ENCODE measurements at places on chromosomes 7 and 10.

DNA sequence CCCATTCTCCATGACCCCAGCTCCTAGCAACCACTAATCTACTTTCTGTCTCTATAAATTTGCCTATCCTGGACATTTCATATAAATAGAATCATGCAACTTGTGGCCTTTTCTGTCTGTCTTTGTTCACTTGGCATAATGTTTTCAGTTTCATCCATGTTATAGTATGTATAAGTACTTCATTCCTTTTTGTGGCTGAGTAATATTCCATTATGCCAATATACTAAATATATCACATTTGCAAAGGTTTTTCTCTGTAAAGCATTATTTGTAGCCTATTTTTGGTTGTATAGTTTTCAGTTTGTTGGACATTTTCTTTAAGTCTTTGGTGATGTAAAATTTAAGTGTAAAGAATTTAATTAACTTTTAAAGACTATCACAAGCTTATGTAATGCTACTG lies 2.2 kb downstream of the PTPRZ1 start:
- no peak for DNase-seq

DNA sequence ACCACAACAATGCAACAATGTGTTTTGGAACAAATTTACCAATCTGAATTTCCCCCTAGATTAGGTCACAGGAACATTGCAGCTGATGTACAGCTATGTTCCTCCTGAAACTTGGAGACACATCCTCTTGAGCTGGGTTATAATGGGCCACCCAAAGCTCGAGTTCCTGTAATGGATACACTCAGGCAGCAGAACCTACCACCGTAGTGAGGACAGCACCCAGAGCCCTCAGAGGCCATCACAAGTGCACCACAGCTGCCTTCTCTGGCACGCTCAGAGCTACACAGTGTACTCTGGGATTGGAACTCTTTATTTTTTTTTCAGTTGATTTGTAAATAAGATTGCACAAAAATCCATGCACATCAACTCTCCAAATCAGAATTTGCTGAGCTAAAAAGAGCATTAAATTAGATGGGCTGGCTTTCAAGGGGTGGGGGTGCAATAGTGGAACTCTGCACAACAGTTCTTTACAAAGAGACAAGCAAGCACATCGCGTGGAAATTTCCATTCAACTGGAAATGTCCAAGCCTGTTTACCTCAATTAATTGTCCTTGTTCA lies 56.7 kb downstream of the EGFR start:
- DNase-seq: no peak

- peak; percentile 68 for DNase-seq
These were observed 3.9 kb upstream of the MIOS start for GRCh38 chr7:7562736-7563135.

- no peak for DNase-seq
These were observed 168.4 kb downstream of the RELN start for GRCh38 chr7:103821092-103821491.

DNA sequence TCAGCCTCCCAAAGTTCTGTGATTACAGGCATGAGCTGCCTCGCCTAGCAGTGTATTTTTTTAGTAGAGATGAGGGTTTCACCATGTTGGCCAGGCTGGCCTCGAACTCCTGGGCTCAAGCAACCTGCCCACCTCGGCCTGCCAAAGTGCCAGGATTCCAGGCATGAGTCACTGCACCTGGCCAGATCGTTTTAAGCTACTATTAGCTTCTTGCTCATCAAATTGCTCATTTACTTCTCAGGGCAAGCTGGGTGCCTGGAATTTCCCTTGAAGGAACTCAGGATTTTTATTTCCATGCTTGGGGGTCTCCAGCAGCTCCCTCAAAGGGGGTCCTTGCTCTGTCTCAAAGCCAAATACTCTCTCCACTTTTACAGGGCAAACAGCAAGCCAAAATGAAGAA lies 798.0 kb upstream of the AUTS2 start:
- DNase-seq: peak; percentile 23

GRCh38 chr10:60433684-60434083 lies 44.0 kb upstream of the ANK3 start:
- peak; percentile 93 for DNase-seq

DNA sequence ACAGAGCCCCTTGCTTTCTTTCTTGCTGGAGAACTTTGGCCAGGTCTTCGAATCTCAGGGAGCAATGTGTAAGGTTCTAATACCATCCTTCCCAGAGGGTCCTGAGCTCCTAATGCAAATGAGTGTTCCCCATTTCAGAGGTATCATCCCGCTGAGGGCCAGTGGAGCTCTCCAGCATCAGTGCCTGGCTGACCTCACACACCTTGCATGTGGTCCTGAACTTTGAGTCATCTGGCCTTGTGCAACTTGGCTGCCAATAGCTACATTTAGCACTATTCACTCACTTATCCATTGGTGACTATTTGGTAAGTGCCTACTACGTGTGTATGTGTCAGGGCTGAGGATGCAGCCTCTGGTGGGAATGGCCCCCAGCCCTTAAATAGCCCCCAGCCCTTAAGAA lies 48.4 kb upstream of the HABP2 start:
- DNase-seq: no peak

DNA sequence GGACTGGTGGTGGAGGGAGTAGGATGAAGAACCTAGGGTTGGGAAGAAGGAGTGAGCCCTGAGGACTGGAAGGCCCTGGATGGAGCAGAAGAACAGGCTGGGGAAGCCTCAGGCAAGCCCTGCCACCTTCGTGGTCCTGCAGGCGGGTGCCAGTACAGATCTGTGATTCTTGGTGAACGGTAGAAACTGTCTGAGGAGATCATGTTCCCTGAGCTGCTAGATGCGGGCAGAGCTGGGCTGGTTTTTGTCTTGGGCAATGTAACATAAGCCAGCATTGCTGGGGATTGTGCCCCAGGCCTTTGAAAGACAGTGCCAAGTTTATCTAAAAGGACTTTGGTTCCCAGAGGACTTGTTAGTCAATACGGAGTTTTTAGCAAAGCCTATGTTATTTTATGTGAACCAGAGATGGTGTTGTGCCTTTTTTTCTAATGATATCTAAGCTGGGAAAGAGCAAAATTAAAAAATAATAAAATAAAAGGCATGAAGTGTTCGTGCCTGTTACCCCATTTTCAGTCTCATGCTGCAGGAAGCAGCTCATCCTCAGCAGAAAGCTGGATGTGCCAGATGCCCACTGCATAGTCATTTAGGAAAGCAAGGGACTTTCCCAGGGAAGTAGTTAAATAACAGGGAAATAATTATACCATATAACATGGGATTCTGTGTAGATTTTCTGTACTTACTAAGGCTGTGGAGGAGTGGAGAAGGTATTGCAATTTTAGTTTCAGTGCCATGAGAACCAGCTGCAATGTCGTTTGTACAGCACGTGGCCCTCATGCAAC lies 24.4 kb upstream of the FIGNL1 start:
- no peak for DNase-seq

DNA sequence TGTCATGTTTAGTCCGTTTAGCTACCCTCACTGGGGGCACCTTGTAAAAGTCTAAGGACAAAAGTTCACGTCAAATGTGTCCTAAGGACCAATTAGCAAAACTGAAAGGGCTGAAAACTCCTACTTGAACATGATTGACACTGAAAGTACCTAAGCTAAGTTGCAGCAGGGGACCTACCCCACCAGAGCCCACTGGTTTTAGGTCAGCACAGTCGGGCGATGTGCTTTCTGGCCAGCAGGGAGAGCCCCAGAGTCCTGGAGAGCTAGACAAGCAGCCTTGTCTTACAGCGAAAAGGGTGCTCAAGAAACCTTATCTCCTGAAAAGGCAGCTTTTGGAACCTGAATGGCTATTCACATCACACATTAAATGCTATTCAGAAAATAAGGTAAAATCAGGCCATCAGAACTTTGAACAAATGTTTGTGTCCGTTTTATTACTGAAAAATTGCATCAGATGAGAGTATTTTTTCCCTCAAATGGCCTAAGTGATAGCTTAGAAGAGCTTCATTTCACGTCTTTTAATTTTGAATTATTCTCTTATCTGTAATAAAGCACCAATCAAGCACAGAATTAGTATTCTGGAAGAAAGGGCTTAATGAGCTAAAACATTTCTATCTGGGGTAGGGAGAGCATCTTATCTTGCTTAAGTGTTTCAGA lies 52.2 kb upstream of the MKI67 start:
- DNase-seq: no peak

DNA sequence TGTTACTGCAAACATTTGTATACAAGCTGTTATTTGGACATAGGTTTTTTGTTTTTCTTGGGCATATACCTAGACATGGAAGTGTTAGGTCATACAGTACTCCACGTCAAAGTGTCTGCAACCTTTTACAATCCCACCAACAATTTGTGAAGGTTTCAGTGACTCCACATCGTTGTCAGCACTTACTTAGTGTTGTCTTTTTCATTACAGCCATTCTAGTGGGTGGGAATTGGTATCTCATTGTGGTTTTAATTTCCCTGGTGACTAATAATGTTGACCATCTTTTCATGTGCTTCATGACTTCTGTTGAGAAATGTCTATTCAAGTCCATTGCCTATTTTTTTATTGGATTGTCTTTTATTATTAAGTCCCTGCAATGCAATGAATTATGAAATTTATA lies 95.0 kb downstream of the UBE3C start:
- DNase-seq: peak; percentile 43

DNA sequence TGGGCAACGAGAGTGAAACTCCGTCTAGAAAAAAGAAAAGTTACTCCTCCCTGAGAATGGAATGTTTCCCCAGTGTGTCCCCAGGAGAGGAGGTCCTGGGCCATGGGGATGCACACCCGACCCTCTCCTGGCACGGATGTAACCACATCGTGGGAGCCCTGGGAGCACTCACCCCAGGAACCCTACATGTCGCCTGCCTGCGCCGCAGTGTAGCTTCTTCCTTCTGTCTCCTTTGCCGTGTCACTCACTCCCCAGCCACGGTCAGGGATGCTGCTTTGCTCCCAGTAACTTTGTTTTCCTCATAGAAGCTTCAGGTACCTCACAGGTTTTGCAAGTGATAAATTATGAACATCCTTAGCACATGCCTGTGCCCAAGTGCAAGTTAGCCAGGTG lies 82.0 kb downstream of the EZH2 start:
- DNase-seq: no peak

DNA sequence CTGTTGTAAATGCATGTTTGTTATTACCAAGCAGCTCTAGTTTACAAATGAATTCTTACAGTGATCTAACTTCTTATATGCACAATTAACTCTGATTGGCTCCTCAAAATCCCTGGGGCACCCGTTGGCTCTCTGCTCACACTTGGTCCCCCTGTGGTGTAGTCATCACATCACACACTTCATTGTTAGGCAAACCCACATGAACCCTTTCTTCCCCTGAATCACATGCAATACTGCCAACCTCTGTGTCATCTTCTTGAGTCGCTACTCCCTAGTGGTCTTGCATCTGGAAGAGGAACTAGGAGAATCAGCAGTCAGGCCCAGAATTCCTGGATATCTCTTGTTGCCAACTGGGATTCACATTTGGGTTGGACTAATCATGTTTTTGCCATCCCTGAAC lies 73.1 kb downstream of the CD36 start:
- peak; percentile 61 for DNase-seq

GRCh38 chr7:6074612-6075380 lies 43.6 kb downstream of the ANKRD61 start:
- no peak for DNase-seq

DNA sequence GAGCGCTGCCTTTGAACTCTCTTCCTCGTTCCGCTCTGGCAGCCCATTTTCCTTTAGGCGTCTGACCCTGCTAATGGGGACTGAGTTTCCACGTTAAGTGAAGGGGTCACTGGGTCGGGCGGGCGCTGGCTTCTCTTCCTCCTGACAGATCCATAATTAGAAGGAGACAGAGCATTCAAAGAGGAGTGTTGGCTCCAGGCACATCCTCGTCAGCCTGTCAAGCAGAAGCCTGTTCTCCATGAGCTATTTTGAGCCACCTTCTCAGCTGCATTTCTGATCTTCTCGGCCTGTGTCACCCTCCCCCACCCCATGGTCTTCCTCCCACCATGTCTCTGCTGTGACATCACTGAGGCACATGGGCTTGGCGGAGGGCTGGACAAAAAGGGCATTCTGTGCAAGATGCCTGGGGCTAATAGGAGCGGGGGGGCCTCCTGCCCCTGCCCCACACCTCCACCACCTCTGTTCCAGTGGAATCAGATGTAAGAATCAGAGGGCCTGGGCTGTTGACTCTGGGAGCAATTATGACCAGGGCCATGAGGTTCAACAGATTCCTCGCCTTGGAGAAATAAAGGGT lies 248.1 kb downstream of the PLXNA4 start:
- no peak for DNase-seq

GRCh38 chr7:99292127-99292526 lies 19.5 kb downstream of the MYH16 start:
- DNase-seq: no peak

- DNase-seq: no peak
These were observed 158.8 kb downstream of the DIP2C start for GRCh38 chr10:530717-531116.

DNA sequence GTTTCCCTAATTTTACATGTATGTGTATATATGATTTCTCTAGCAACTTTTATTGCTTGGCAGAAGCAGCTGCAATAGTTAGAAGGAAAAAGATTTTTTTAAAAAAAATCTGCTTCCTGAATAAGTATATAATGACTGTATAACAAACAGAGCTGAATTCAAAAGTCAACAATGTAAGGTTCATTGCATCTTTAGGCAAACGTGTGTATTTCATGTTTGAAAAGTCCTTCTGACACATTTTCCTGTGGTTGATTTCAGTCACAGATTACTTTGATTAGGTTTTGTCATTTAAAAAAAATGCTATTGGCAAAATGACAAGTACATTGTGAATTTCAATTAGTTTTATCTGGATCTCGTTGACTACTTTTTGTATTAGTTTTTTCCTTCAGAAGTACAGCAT lies 231.0 kb downstream of the CSTF2T start:
- DNase-seq: peak; percentile 3

DNA sequence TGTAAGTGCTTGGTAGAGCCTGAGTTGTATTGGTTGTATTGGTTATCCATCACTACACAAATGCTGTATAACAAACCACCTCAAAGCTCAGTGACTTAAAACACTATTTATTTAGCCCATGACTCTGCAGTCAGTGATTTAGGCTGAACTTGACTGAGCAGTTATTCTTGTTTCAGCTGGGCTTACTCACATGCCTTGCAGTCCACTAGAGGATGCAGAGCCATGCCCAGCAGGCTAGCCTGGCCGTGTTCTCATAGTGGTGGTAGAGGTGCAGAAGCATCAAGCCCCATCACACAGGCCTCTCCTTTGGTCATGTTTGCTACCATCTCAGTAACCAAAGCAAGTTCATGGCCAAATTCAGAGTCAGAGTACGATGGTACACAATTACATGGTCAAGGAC lies 43.9 kb downstream of the LUC7L2 start:
- no peak for DNase-seq

- DNase-seq: no peak
These were observed 233.9 kb downstream of the PHF14 start for GRCh38 chr7:11207565-11207964.
